NCI-H345 (cell line): ENCODE measurements at places on chromosomes 7 and 10.

DNA sequence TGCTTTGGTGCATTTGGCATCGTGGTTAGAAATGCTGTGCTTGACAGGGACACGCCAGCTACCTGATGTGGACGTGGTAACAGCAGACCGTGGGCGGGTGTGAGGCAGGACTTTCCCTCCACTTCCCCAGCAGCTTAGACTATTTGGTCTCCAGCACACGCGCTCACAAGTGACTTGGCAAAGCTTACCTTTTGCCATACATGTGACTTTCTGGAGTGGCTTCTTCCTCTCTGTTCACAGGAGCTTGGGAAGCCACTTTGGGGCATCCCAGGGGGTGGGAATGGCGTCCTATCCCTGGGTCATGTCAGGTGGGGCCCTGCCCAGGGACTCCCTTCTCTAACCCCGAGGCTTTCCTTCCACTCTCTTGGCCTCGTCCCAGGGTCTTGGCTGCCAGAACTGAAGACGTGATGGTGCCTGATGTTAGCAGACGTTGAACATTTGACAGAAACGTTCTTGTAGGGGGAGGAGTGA is 228.7 kb upstream of the KLF6 start:
- peak; percentile 2 for DNase-seq

GRCh38 chr10:61970182-61971002 is 68.9 kb downstream of the ARID5B start:
- DNase-seq = no peak

DNA sequence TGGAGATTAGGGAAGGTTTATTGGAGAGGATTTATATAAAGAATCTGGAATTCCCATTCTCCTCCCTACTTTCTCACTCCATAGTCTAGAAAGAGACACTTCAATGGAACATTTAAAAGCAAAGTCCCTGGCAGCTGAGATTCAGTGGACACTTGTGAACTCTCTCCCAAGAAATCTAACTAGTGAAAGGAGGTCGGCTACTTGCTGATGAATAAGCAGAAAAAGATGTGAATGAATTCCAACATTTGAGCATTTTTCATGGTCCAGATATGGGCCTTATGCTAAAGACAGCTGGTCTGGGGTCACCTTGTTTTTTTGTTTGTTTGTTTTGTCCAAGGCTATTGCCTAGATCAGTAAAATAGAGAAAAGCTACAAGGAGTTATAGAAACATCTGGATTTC is 141.1 kb upstream of the LRRTM3 start:
- no peak for DNase-seq

DNA sequence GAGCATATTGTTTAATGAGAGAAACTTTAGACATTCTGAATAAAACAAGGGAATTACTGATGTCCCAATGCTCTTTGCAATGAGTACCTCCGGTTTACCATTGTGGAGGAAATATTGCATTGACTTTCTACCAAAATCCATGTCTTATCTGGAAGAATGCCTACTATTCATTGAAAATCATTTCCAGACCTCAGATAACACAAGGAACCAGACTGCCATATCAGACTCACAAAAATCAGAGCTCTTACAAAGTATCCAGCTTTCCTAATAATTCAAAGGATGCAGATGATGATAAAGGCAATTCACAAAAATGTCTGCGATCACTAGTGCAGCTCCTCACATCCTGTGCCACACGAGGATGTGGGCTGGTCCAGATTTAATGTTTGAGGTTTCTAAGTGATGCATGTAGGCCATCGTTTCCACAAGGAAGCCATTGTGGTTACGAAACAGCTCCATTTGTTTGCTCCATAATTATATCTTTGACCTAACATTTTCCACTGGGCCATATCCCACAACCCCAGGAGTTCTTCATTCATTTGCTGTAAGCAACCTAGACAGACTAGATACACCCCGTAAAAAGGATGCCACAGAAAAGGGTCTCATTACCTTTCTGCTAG is 831.1 kb upstream of the C7orf33 start:
- DNase-seq = no peak

DNA sequence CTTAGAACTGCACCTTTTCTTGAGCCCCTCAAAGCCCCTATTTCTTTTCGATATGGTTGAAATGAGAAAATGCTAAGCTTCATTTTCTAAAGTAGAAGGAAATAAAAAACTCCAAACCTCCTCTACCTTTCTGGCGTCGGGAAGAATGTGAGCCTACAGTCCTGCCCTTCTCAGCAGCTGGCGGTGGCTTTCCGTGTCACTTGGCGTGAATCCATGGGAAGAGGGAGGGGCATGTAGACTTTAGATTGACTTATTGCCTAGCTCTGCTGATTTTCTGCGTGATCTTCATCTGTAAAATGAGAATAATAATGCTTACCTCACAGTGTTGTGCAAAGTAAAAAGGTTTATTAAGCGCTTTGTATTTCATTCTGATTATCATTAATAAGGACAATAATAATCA is 35.0 kb downstream of the PRR15 start:
- peak; percentile 16 for DNase-seq

GRCh38 chr10:86281396-86281795 is 85.2 kb downstream of the GRID1 start:
- DNase-seq = no peak

DNA sequence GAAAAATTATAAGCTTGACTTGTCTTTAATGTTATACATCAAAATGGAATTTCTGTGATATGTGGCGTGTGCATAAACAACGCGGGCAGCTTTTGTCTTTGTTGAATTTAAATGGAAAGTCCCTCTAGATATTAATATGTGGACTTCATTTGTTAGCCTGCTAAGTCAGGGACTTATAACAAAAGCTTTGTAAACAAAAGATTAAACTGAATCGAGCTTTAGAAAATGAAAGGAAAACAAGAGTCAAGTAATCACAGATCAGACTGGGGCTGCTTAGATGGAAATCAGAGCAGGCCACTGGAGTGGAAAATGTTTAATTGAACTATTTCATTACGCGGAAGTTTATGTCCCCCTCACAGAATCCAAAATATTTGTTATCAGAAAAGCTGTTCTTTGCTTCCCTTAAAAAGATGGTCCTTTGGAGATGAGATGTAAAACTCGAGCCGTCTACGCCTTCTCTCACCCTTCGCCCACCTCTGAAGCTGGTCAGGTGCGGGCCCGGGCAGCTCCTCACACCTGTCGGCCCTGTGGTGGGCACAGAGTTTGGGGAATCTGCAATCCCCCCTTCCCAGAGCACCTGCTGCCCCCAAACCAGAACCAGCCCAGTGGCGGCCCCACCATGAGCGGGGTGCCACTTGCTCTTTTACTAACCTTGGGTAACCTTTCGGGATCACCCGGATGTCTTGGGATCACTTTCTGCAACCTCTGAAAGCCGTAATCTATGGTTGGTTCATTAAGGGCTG is 116.2 kb downstream of the EBF3 start:
- DNase-seq = no peak

DNA sequence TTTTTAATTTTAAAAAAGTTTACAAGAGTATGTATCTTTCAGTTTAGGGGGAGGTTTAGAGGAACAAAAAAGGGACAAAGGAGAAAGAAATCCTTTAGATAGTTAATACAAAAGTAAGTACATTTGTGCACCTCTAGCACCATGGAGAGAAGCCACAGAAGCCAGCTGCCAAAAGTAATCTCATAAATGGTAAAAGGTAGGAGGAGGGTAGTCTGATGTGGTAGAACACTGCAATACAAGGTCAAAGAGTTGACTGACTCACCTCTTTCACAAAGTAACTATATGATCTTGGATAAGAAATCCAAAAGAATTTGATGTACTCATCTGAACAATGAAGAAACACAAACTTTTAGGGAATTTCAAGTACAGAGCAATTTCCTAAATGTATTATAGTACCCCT is 68.1 kb downstream of the CNOT4 start:
- no peak for DNase-seq

DNA sequence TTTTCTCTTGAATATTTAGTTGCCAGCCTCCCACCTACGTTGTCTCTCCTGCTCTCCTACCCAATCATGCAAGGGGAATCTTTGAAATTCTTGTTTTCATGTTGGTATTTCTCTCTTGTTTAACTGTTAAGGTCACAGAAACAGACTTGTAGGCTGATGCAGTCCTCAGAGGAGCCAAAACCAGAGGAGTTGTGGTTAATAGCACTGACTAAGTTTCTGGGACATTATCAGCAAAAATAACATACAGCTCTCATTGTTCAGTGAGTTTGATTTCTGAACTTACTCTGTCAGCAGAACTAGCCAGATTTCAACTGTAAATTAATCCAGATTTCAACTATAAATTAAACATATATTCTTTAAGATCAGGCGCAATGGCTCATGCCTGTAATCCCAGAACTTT is 11.1 kb upstream of the CUL1 start:
- no peak for DNase-seq

DNA sequence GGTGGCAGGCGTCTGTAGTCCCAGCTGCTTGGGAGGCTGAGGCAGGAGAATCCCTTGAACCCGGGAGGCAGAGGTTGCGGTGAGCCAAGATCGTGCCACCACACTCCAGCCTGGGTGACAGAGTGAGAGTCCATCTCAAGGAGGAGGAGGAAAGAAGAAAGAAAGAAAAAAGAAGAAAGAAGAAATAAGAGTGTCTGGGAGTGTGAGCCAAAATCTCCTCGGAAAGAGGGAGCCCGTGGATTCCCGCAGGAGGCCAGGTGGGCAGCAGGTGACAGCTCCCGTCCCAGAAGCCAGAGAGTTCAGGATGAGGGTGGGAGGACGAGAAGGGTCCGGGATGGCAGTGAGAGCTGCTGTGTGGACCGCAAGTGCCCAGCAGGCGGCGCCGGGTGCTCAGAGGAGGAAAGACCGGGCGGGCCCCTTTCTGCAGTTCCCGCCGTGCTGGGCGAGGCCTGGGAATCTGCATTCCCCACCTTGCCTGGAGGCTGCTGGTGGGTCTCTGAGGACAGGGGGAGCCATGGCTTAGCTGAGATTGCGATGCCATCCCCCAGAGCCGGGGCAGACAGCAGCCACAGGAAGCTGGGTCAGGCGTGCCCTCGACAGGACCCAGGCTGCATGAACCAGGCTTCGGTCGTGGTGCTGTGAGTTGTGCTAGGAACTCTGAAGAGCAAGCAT is 17.1 kb upstream of the AMZ1 start:
- peak; percentile 69 for DNase-seq

DNA sequence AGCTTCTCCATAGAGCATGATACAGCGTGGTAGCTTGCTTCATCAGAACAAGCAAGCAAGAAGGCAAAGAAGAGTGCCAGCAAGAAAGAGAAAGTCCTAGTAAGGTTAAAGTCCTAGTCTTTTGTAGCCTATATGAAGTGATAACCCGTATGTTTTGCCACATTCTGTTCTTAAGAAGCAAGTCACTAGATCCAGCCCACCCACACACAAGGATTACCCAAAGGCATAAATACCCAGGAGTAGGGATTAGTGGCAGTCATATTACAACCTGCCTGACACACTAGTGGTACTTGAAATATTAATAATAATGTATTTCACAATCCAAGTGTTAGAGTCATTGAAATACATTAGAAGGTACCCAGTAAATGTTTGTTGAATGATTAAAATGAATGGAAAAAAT is 285.5 kb downstream of the HPSE2 start:
- no peak for DNase-seq

GRCh38 chr10:33715303-33715975 is 381.0 kb upstream of the NRP1 start:
- DNase-seq = no peak
